ENCODE measurements at places on chromosomes 7 and 10.

DNA sequence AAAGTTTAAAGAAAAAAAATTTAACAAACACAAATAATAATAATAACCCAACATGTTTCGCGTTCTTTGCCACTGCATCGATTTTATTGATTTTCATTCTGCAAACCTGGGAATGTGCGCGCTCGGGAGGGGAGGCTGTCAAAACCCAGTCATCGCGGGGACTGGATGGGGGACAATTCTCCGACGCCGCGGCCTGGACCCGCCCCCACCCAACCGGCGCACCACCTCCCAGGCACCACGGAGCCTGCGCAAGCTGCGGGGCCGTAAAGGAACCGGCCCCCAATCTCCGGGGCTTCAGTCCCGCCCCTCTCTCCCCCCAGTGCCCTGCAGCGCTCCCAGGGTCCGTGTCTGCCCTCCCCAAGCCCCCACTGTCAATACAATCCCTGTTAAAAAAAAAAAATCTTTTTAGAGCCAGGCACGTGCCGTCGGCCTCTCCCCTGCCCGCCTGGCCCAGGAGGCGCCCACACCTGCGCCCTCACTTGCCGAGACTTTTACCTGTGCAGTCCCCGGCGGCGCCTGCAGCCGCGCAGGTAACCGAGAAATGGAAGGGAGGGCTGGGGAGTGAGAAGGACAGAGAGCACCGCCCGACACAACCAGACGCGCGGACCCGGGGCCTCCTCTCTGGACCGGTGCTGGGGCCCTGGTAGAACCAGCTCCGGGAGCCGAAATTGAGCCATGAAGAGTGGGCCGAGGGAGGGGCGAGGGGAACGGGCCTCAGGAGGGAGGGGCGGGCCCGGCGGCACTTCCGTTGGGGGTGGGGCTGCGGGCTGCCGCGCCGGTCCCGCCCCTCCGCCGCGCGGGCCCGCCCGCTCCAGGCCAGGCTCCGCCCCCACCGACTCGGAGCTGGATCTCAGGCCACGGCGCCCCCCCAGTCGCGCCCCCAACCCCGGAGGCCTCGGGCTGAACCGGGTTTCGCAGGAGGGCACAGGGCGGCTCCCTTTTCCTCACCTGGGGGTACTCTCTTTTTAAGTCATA lies 7.6 kb upstream of the ZNF503 start:
- DNase-seq: no peak

- no peak for DNase-seq
Observed at GRCh38 chr7:157411580-157411979, 74.8 kb downstream of the DNAJB6 start.

- DNase-seq: no peak
Observed at GRCh38 chr10:66218981-66219587, 706.8 kb upstream of the LRRTM3 start.

DNA sequence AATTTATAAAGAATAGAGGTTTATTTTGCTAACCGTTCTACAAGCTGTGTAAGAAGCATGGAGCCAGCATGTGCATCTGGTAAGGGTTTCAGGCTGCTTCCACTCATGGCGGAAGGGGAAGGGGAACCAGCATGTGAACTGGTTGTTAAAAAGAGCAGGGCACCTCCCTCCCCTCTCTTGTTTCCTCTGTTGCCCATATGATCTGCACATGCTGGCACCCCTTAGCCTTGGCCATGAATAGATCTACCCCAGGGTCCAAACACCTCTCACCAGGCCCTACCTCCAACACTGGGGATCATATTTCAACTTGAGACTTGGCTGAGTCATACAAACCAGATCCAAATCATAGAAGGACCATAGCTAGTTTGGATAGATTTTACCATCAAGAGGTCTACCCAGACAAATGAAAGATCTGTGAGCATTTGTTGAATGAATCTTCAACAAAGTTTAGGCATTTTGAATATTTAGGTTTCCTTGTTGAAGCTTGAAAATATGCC lies 36.0 kb upstream of the NRP1 start:
- DNase-seq: no peak

GRCh38 chr7:83441-83840 lies 108.9 kb upstream of the FAM20C start:
- no peak for DNase-seq

- DNase-seq: no peak
Observed at GRCh38 chr10:3136763-3137611, 35.6 kb downstream of the PITRM1 start.

All from activated CD8-positive, alpha-beta memory T cell treated with anti-CD3 and anti-CD28 coated beads for 1 hour (primary cell).